ENCODE measurements at places on chromosomes 2 and 18.
A peak's percentile ranks its signal among the peaks of the same experiment; 100 is the strongest.

DNA sequence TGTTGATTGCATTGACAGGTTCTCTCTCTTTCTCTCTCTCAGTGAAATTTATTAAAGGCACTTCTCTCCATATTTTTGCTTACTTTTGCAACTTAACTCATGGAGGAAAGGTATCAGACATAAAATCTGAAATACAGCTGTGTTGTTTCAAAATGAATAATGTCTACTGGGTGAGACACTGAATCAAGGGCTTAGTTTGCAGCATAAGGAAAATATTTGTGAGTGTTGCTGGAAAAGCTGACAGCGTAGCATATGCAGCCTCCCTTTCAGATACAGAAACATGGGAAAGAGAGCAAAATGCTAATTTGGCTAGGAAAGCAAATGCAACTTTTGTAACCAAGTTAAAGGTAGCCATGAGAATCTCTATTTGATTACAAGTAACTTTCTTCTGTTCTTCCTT lies 81.5 kb upstream of the COL3A1 start:
- DNase-seq = no peak

DNA sequence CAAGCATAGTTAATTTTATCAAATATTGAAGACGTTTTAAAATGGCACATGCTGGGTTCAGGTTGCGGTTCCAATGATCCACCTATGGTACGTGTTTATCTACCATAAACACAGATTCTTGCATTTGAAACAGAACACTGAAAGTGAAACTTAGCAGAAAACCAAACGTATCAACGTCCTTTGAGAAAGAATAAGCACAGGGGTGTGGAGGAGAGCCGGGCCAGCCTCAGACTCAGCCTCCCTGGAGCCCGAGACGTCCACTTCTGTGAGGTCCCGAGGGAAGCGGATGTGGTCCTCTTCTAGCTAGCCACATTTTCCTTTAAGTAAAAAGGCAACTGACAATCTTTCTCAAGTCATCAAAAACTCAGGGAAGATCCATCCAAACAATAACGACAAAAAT lies 195.9 kb downstream of the RTP5 start:
- no peak for DNase-seq

- DNase-seq = no peak
These were observed 24.5 kb upstream of the LIPG start for GRCh38 chr18:49537232-49537896.

DNA sequence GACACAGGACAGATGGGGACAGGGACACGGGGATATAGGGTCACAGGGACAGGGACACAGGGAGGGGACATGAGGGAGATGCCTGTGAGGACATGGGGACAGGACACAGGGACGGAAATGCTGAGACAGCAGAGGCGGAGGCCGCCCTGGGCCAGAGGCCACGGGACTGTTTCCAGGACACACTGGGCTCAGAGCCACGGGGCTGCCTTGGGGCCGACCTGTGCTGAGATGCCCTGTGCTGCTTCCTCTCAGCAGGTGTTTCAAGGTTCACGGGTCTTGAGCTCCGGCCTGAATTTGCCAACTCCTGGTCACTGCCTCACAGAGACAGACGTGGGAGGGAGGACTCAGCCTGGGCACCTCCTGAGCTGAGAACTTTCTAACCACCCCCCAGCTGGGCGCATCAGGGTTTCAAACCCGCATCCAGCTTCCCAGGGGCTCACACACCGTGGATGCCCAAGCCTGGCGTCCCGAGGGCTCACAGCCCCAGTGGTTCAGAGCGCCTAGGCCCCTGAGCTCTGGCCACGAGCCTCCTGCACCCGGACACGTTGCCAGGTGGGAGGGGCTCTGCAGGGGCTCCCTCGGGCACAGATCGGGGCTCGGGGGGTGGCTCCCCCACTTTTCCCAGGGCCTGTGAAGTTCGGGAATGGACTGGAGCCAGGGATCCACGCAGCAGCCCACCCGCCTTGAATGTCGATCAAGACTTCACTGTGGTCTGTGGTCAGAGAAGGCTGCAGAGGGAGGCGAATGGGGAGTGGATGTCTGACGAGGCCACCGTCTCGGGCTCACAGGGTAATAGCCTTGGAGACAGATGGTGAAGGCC lies 64.1 kb downstream of the SLC66A2 start:
- DNase-seq = no peak

DNA sequence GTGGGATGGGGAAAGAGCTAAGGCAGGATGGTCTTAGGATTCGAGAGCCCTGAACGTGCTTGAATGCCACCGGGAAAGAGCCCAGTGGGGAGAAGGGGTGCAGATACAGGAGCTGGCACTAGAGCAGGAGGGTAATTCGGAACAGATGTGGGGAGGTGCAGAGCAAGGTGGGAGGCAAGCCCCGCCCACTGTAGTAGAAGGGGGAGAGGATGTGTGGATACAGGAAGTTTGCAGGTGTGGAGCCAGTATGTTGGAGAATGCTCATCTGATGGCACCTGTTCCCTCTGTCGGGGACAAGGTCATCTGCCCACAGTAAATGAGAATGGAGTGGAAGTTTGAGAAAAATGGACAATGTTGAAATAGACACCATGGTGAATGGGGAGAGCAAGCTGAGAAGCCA lies 28.8 kb downstream of the CHST10 start:
- no peak for DNase-seq

DNA sequence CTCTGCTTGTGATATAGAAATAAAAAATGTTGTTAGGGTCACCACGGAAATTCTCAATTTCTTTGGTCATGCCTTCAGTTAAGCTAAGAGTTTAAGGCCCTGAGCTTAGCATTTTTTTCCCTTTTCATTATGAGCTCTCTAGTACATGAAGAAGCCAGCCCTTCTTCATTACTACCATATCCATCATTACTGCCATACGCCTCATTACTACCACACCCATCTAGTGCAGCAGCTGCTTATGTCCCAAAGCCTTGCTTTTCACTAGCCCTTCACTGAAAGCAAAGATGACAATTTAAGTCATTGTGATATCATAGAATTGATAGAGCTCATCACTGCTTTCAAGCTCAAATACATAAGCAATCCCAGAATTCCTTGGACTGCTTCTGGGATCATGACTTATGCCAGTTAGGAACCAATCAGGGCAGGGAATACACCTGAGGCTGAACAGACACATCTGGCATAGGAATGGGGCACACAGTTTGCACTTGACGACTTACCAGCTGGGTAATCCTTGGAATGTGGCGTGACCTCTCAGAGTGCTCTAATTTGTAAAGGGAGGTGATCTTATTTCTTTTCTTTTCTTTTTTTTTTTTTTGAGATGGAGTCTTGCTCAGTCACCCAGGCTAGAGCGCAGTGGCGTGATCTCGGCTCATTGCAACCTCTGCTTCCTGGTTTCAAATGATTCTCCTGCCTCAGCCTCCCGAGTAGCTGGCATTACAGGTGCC lies 40.3 kb downstream of the SOWAHC start:
- DNase-seq = no peak

DNA sequence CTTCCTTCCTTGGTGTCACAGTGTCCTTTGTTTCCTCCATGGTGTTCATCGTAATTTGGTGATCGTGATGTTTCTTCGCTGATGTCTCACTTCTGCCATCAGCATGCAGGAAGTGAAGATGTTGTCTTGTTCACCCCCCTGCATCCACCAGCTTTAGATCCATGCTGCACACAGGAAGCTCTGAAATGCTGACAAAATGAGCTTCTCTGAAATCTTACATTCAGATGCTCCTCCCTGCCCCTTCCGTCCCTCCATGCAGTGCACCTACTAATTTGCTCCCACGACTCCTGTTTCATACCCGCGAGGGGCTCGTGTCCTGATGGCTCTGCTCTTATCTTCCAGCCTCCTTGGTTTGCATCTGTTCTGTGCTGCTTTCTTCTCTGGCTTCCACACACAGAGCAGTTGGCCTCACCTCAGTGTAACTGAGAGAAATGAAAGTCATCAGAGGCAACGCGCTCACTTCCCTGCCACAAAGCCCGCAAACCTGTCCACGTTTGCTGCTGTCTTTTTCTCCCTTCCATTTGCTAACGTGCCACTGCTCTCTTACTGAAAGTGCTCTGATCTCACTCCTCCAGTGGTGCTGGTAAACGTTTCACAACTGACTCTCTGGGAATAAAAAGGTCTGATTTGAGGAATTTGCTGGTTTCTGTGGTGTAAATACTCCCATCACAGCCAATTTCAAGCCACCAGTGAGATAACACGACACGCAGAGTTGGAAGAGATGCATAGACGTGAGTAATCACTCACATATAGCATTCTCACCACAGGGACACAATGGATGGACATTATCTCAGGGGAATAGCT lies 41.0 kb upstream of the MGAT4A start:
- no peak for DNase-seq

- no peak for DNase-seq
These were observed 168.1 kb downstream of the AFF3 start for GRCh38 chr2:99974275-99974674.

- no peak for DNase-seq
These were observed 1.3 kb upstream of the LYPD1 start for GRCh38 chr2:132671151-132671835.

DNA sequence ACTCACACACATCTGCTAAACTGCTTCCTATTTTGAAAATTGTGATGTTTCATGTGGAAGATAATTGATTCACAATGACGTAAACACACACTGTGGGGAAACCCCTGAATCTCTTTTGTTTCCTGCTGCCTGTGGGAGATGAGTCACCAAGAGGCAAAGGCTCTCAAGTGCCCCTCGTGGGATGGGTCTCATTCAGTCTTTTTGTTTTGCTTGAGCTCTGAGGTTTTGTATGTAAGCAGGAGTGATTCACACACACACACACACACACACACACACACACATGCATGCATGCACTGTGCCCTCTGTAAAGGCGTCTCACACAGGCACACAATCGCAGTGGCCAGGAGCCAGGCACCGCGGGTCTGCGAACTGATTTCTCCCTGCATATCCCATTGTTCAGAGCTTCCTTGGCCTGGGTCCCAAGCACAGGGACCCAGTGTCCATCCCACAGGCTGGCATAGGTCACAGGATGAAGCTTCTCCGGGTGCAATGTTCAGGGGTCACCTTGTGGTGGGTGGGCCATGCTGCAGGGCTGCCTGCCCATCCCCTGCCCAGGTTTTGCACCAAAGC lies 12.1 kb upstream of the ARHGEF4 start:
- peak; percentile 26 for DNase-seq

DNA sequence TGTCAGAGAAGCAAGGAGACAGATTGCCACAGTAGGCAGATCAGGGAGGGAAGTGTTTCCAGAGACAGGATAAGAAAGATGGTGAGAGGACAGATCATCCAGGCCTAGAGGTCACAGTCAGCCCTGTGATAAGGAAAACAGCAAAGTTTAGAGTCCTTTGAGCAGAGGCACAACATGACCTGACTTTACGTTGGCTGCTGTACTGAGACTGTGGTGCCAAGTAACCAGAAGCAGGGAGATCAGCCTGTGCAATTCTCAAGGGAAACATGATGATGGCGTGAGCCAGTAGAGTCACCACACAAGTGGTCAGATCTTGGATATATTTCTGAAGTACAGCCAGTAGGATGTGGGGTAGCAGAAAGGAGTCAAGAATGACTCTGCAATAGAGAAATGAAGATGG lies 43.7 kb downstream of the SMC6 start:
- no peak for DNase-seq

DNA sequence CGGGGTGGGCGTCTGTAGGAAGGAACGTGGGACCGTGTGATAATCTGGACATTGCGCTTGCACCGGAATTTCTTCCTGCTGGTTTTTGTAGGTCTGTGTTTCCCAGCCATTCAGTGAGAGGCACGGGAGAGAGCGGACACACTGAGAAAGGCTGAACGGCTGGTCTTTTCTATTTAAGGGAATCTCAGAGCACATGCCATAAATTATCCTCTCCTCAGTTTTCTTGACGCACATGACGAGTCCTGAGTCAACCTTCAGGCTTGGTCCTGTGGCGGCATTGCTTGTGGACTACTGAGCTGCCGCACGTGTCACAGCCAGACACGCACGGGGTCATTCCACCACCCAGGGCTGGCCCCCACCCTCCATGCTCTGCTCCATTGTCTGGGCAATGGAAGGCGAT lies 519.3 kb upstream of the ID2 start:
- DNase-seq = no peak

GRCh38 chr2:62787386-62787785 lies 81.9 kb downstream of the EHBP1 start:
- no peak for DNase-seq

DNA sequence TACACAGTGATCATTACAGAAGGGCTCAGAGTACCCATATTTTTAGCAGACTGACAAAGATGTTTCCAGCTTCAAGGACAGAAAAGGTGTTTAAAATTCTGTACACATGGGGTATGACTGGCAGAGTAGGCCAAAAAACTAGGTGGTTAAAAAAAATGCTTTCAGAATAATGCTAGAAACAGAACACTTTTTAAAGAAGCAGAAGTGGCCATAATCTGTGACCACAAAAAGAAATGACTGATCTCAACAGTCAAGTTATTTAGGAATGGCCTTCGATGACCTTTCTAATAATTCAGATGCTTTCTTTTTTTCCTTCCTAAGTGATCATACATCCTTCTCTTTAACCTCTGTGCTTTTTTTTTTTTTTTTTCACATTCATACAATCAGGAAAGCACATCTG lies 4.1 kb upstream of the AQP4 start:
- DNase-seq = no peak

DNA sequence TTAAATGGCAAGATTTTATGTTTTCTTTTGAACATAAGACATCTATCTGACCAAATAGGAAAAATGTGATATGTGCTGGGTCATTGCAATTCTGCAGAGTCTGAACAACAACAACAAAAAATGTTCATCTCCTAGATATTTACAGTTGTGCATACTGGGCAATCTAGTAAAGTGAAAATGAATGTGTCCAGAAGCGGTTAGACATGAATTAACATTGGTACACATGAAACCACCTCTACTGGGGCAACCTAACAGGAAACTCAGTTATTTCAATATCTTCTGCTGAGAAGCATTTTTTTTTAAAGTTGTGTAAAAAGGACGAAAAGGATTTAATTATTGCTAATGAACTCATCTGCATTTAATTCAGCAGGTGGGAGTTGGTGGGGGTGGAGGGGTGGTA lies 76.9 kb downstream of the DHRS9 start:
- DNase-seq = no peak

DNA sequence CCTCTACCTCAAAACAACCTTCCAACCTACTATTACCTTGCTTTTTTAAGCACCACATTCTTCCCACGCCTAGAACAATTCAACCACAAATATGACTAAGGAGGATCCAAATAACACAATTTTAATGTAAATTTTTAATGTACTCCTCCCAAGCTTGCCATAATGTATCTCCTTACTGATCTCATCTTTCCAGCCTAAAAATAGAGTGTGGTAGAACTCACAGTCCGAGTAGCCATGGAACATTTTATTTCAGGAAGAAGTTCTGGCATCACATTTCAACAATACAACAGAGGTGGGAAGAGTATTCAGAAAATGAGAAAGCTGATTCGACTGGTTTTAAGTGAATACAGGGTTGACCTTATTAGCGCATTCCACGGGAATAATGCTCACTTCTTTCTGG lies 15.4 kb downstream of the FEZ2 start:
- no peak for DNase-seq

DNA sequence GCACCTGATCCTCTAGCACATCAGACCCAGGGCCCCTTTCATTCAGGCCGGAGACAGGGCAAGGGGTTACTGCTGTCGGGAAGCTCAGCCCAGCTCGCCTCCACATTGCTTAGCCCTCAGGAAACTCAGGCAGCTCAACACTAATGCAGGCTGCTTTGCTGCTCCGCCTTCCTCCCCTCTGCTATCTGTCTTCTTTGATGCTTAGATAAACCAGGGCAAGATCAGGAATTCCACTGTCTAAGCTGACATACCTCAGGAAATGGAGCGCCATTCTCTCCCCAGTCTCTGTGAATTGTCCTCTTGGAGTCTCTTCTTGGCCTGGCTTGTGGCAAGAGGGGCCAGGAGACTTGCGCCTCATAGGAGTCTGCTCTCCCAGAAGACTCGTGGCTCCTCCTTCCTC lies 25.5 kb upstream of the EXOC6B start:
- DNase-seq = no peak
